ENCODE measurements at places on chromosomes 2 and 18.

GRCh38 chr2:101360232-101360631 lies 27.1 kb downstream of the CREG2 start:
- peak; percentile 35 for DNase-seq

DNA sequence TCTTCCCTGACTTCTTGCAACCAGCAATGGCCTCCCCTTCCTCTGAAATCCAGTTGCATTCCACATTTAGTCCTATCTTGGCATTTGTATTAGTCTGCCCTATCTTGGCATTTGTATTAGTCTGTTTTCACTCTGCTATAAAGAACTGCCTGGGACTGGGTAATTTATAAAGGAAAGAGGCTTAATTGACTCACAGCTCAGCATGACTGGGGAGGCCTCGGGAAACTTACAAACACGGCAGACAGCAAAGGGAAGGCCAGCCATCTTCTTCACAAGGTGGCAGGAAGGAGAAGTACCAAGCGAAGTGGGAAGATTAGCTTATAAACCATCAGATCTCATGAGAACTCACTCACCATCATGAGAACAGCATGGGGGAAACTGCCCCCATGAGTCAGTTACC lies 234.5 kb upstream of the COPS8 start:
- DNase-seq: no peak

- no peak for DNase-seq
Observed at GRCh38 chr18:11655606-11655932, 33.5 kb upstream of the GNAL start.

DNA sequence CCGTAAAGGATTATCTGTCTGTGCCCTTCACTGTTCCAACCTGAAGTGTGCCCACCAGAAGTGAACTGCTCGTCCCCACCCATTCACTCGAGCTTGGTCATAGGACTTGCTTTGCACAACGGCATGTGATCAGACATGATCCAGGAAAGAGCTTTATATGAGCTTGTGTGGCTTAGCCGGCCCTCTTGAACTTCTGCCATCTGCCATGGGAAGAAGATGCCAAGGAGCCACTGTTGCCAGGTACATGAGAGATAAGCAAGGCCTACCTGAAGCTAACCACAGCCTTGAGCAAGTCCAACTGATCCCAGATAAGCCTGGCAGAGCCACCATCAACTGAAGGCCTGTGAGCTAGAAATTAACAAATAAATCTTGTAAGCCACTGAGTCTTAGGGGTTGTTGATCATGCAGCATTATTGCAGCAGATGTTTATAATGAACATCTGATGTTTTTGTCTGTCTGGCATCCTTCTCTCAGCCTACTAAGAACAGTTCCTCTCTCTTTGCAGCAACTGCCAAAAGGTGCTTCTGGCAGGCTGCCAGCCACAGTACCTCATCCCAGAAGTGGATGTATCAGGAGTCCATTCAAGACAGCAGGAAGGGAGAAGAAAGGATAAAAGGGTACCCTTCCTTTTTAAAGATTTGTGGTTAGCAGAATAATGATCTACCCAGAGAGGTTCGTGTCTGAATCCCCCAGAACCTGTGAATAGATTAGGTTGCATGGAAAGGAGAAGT lies 16.8 kb downstream of the DBI start:
- DNase-seq: no peak

DNA sequence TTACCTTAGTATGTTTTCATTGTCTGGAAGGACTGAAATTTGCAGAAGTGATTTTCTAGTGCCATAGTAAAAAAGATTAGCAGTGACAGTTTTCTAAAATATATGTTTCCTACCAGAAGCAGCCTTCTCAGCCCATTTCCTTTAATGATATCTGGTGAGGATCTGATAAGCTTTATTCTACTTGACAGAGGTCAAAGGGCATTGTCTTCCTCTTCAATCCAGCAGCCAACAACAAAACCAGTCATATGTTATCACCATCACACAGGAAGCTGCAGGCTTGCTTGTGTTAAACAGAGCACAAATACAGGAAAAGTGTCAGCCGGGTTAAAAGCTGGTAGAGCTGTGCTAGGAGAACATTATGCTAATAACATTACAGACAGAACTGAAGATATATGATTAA lies 35.6 kb upstream of the ZSWIM2 start:
- no peak for DNase-seq

Data from H54 (cell line).